NCI-H748 treated with DMSO at 0.1 percent for 48 hours (cell line): ENCODE measurements at places on chromosomes 3 and 15.

GRCh38 chr15:90231028-90232017 is 2.4 kb downstream of the CIB1 start:
- no peak for DNase-seq

GRCh38 chr3:101643861-101644613 is 32.9 kb downstream of the ZBTB11 start:
- no peak for DNase-seq

GRCh38 chr3:123872621-123873020 is 11.5 kb downstream of the MYLK start:
- no peak for DNase-seq

GRCh38 chr15:67771189-67771800 is 54.0 kb upstream of the SKOR1 start:
- DNase-seq = no peak

GRCh38 chr3:26233374-26233773 is 389.2 kb upstream of the LRRC3B start:
- no peak for DNase-seq

DNA sequence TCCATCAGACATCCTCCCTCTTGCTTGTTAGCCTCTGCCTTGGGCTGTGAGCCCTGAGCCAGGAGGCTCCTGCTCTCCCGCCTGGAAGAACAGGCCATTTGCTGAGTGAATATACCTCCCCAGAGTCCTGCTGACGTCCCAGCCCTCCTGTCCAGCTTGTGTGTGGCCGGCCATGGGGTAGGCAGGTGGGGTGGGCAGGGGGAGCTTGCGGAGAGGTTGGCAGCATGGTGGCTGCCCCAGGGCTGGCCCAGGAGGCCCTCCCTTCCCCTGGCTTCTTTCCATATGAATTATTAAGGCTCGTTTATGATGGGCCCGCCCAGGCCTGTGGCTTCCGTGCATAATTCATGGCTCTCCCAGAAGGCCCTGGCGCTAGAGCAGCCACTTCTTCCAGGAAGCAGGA is 18.7 kb downstream of the CACNA2D2 start:
- DNase-seq = no peak

DNA sequence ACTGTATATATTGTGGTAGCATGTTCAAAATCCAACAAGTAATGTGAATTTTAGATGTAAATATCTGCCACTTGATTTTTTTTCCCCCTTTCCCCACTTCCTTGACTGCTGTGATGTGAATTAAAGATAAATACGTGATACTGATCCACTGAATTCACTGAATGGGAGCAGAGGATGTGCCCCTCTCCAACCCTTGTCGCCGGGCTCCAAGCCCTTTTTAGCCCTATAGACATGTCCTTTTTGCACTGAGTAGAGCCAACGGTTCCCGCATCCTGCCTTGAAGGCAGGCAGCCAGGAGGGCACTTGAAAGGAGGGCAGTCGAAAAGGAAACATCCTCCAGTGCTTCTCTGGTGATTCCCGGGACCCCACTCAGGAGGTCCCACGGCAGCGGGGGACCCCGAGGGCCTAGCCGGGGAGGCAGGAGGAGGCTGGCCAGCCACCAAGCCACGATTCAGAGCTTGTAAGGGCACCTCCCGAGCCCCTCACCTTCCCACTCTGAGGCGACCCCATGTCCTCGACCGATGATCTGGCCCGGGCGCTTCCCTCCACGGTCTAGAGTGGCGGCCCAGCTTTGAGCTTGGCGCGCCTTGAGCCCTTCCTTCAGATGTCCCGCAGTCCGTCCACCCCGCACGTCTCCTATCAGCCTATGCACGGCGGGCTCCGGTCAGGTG is 901 bp upstream of the MANF start:
- no peak for DNase-seq

DNA sequence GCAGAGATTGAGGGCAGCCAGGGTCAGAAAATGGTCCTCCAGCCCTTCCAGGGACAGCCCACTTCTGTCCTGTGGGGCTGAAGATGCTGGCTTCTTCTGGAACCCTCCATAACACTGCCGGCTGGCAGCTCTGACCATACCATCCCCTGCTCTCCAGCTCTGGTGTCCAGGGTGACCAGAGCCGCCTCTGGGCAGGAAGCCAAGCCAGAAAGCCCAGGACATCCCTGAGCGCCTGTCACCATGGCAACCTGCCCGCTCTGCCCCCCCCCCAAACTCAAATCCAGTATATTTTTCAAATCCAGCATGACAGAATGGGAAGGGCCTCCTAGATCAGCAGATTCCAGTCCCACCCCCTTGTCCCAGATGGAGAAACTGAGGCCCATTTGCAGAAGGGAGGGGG is 420 bp upstream of the TMIE start:
- peak; percentile 57 for DNase-seq

DNA sequence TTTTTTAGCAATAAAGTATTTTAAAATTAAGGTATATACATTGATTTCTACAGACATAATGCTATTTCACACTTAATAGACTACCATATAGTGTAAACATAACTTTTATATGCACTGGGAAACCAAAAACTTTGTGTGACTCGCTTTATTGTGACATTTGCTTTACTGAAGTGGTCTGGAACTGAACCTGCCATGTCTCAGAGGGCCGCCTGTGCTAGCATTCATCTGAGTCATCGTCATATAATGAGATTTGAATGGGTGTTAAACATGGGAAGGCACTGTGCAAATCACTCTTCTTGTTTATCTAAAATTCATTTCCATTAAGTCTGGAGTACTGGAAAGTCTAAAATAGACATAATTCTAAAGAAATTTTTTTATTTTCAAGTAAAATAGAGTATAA is 12.9 kb downstream of the EIF2AK4 start:
- no peak for DNase-seq
